ENCODE measurements at places on chromosomes 16 and 17.

- no peak for DNase-seq
Measured at GRCh38 chr17:68019336-68019674, 16.2 kb upstream of the KPNA2 start.

- DNase-seq, result no peak
Measured at GRCh38 chr16:13436641-13437412, 483.1 kb upstream of the ERCC4 start.

GRCh38 chr16:61014869-61015268 is 1021.4 kb downstream of the CDH8 start:
- DNase-seq, result no peak

DNA sequence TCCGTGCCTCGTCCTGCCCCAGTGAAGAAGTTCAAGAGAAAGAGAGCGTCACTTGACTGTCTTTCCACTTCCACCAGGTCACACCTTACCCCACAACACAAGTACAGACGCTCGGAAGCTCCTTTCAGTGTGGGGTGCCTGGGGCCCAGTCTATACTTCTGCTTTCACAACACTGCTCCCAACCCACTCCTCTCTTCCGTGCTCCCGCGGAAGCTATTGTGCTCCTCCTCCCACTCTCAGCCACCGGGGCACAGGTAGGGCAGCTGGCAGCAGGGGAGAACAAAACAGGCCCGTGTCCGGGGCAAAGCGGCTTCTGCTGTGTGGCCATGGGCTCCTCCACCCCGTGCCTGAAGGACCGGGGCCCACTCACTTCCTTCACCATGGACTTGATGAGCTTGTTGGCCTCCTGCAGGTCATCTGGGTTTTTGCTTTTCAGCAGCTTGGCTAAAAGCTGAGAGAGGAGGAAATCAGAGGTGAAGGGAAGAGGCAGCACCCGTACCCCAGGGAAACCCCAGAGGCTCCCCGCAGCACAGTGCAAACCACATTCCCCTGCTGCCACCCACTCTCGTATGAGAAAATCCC is 18.9 kb downstream of the GGA3 start:
- DNase-seq, result no peak

GRCh38 chr16:67943256-67943618 is 683 bp downstream of the LCAT start:
- no peak for DNase-seq

- DNase-seq, result no peak
Measured at GRCh38 chr17:36703860-36704266, 102.5 kb downstream of the MRM1 start.

- no peak for DNase-seq
Measured at GRCh38 chr17:79646721-79647455, 36.0 kb upstream of the RBFOX3 start.

GRCh38 chr16:1772362-1772907 is at the start of gene EME2:
TSS of gene EME2 (plus strand) at chr16:1772810. CDS start at chr16:1773228, 418 bp downstream.
- DNase-seq, result no peak

DNA sequence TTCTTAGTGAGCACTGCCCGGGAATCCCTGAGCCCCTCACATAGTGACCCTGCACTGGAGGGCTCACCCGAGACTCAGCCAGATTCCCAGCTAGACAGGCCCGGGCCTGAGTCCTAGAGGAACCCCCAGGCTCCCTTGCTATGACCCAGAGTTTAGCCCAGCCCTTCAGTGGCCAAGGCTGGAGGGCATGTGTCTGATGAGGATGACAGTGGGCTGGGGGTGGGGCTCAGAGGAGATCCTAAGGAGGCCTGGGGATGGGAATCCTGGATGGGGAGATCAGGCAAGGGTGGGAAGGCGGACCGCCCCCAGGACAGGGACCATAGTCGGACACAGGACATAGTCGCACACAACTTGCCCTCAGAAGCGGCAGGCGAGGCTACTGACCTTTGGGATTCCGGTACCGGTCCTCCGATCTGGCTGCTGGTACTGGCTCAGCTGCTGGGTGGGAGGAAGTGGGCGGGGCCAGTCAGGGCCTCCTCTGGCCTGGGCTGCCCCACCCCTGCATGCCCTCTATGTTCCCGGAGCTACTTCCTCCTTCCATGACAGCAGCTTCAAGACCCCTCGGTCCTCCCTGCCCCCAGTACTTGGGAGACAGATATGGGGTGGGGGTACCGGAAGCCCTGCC is 1.1 kb downstream of the CD79B start:
- DNase-seq, result no peak

GRCh38 chr17:82330322-82331239 is 3.0 kb downstream of the SECTM1 start:
- DNase-seq, result no peak

GRCh38 chr16:66948837-66949225 is 12.2 kb upstream of the CES3 start:
- DNase-seq, result no peak

DNA sequence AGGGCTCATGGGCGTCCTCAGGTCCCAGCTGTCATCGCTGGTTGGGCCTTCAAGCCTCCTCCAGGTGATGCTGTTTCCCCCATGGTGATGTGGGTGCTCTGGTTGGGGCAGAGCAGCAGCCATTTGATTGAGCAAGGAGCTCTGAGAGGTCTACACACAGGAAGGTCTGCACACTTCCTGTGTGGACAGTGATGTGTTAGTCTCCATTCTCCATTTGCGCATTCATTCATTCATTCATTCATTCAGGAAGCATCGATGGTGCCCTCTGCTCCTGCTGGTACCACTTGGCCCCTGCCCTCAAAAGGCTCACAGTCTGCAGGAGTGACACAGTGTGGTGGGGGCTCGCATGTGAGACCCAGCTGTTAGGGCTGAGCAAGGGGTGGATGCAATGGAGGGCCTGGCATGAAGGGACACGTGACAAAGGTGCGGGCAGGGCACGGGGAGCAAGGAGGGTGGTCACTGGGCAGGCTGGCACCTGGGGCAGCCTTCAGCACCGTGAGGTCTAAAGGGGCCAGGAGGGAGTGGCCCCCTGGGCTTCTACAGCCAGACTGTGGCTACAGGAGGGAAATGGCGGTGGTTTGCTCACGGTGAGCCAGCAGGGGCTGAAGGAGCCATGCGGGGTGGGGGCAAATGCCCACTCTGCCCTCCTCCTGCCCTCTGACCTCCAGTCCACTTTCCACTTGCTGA is 1.5 kb downstream of the ADGRG3 start:
- DNase-seq, result no peak

- DNase-seq, result no peak
Measured at GRCh38 chr17:75006653-75007052, 5.8 kb upstream of the MRPL58 start.

- DNase-seq, result no peak
Measured at GRCh38 chr17:35977509-35977908, 3.8 kb downstream of the CCL16 start.

GRCh38 chr17:46212634-46213435 is 19.6 kb upstream of the KANSL1 start:
- no peak for DNase-seq

Measured in esophagus squamous epithelium (tissue), 5 donors.